ENCODE measurements at places on chromosomes 16 and 17.

DNA sequence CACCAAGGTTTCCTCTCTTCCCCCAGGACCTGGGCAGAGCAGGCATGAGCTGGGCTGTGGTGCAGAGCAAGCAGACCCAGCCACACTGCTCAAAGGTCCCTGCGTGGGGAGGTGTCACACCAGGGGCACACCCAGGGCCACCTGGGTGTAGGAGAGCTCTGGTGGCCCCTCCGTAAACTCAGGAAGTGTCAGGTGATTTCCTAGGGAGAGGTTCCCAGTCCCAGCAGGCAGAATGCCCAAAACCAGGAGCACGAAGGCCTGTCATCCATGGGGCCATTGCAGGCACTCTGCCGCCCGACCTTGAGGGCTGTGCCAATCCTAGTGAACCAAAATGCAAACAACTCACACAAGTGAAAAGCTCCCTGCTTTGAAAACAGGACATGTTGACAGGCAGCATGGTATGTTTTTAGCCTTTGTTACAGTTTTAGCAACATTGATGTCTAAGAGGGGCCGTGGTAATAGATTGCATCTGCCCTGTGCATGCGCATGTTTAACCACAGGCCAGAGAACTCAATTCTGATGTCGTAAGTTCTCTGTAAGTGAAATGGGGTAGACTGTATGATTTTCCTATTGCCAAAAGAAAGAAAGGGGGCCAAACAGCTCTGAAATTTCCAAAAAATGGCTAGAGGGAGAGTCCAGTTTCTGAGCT, 21.3 kb downstream of the CIBAR2 start:
- no peak for DNase-seq

DNA sequence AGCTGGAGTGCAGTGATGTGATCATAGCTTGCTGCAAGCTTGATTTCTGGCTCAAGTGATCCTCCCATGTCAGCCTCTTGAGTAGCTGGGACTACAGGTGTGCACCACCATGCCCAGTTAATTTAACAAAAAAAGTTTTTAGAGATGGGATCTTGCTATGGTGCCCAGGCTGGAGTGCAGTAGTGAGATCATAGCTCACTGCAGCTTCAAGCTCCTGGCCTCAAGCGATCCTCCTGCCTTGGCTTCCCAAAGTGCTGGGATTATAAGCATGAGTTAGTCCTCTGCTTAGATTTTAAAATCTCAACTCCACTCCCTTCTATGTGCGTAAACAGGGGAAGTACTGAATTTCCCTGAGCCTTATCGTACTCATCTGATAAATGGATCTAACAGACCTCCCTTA, 6.3 kb downstream of the RABEP2 start:
- DNase-seq = no peak

DNA sequence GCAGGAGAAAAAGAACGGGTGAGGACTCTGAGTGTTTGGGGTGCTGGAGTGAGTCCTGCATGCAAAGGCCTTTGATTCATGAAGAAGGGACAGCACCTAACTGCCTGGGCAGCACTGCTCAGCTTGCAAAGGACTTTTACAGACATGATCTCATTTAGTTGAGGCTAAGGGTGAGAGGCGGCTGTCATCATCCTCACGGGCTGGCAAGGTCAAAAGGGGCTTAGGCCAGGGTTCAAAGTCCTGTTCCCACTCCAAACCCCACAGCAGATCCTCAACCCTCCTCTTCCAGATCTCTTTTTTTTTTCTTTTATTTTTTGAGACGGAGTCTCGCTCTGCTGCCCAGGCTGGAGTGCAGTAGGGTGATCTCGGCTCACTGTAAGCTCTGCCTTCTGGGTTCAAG, 4.8 kb downstream of the RHBDF2 start:
- no peak for DNase-seq

GRCh38 chr17:78184868-78185267, 2.0 kb downstream of the TK1 start:
- DNase-seq = no peak

- no peak for DNase-seq
Measured at GRCh38 chr17:7436556-7437368, 1.5 kb downstream of the TMEM102 start.

Data from GOT3 (cell line).